Activated T-helper 2 cell treated with anti-CD3 and anti-CD28 coated beads, Interferon-gamma antibody, Interleukin-2, Interleukin-4, amounts not matched to agents 10 μg/mL and 5 μg/mL and 100 μg/mL, durations not matched to agents 14 hours and 24 hours and 36 hours (primary cell): ENCODE measurements at places on chromosomes 6 and 20. TPM values are rescaled to one million over a fixed set of nuclear protein-coding genes. Genes with fewer than 3 reads are reported as not detected.

IL20RA gene
- not detected in 2 replicates for total RNA-seq

TDRD6 gene
- total RNA-seq = not detected in 2 replicates

GSTA3 gene
- total RNA-seq = not detected in 2 replicates

FOXS1 gene
- total RNA-seq = not detected in 2 replicates

TEAD3 gene
- total RNA-seq = 1.8 and 2.0 TPM in 2 replicates

HLA-DOB gene
- total RNA-seq = 3.1 and 3.6 TPM in 2 replicates

DNA sequence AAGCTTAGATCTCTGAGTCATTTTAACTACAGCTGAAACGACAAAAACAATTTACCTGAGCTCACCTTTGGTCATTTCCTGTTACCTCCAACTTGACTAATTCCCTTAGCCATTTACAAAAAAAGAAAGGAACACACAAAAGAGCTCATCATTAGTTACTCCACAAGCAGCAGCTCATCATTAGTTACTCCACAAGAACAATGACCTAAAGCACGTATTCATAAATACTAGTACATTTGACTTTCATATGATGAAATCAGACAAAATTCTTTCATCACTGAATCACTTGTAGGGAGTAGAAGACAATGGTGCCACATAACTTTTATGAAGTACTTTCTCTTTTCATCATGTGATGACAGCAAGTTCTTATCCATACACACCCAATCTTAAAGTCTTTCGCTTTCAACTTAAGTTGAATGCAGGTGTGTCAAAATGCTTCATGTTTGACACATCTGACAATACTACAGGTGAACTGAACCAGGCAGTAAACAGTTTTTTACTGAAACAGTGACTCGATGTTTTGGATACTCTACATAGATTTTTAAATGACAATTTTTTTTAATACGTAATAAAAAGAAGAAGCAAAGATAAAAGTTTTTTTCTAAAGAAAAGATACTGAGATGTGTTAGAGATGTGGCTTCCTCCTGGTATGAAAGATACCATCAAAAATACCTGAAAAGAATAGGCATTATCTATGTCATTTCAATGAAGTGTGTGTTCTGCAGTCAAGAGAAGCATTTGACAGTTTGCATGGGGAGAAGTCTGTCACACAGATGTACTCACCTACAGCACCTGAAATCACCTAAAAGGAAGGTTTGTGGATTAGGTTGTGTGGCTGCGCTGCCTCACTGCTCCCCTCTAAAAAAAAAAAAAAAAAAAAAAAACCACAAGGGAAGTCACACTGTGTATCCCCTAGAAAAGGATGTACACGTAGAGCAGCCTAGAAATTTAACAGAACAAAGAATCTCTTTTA is 109.1 kb downstream of the PRDM1 start:
- peaks cover 58% of the 10 kb centered on the region for H3K36me3 ChIP-seq
- H3K27ac ChIP-seq = peak overlapping the region; percentile 88
- no peak for DNase-seq
- H3K4me3 ChIP-seq = peak overlapping the region; percentile 63
- no peaks in the 10 kb centered on the region for H3K27me3 ChIP-seq

DNA sequence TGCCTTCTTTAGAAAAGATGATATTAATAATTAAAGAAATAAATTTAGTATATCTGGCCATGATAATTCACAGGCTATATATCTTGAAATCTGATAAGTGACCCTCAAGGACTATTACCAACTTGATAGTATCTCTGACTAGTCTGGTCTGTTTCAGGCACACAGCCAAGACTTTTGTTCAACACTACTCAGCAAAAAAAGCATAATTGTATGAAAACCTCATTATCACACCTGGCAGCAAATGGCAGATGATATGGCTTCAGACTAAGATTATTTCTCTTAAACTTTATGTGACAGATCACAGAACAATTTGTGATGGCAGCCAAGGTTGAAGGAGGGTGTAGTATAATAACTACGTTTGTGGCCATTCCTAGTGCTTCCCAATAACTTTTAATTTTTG is 114.7 kb downstream of the RWDD2A start:
- H3K36me3 ChIP-seq = no peaks in the 10 kb centered on the region
- no peak overlapping the region for H3K27ac ChIP-seq
- peaks cover 6% of the 10 kb centered on the region for H3K27me3 ChIP-seq
- no peak overlapping the region for H3K4me3 ChIP-seq
- no peak for DNase-seq
- no peaks in the 10 kb centered on the region for H3K4me1 ChIP-seq

GRCh38 chr6:96715608-96716007 is 121.7 kb downstream of the GPR63 start:
- H3K36me3 ChIP-seq = no peaks in the 10 kb centered on the region
- H3K27me3 ChIP-seq = peaks cover 4% of the 10 kb centered on the region
- no peak for DNase-seq
- H3K4me1 ChIP-seq = no peaks in the 10 kb centered on the region

DNA sequence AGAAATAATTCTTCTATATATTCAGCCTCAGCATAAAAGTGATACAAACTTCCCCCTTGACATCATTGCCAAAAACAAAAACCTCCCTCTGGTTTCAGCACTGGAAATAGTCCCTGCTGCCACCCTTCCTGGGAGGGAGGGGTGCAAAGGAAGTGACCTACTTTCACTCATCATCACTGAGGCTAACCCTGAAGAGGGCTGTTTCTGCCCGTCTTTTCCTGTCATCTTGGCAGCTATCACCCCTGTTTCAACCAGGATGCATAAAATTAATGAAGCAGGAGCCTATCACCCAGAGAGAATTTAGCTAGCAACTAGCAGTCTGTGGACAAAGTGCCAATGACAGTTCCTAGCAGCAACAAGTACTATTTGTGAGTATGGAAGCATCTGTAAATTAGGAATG is 397.8 kb downstream of the LAMA2 start:
- H3K27me3 ChIP-seq = peaks cover 4% of the 10 kb centered on the region
- H3K36me3 ChIP-seq = no peaks in the 10 kb centered on the region
- H3K27ac ChIP-seq = no peak overlapping the region

DNA sequence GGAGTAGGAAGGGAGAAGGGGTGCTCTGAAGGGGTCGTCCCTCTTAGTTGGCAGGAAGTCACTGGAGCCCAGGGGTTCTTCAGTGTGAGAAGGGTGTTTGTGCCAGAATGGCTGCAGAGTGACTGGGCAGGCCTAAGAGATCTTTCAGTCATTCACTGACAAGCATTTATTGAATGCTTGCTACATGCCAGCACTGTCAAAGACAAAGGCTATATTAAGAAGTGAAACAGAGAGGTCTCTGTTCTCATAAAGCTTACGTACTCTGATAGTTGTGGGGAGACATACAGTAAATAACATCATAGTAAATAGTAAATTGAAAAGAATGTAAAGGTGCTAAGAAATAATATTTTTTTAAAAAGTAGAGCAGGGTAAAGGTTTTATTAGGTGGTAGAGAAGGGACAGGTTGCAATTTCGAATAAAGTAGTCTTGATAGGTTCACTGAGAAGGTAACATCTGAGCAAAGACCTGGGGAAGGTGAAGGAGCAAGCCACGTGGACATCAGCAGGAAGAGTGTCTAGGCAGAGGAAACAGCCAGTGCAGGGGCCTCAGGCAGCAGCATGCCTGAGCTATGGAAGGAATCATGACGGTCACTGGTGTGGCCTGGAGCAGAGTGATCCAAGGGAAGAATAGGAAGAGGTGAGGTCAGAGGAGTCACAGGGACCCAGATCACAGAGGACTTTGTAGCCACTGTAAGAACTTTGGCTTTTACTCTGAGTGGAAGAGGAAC is 36.3 kb upstream of the RNF8 start:
- H3K27ac ChIP-seq = no peak overlapping the region
- no peak for DNase-seq
- H3K4me3 ChIP-seq = no peak overlapping the region
- H3K36me3 ChIP-seq = peaks cover 37% of the 10 kb centered on the region
- peaks cover 5% of the 10 kb centered on the region for H3K4me1 ChIP-seq

- no peaks in the 10 kb centered on the region for H3K4me1 ChIP-seq
- no peak for DNase-seq
- H3K27ac ChIP-seq = no peak overlapping the region
- H3K36me3 ChIP-seq = no peaks in the 10 kb centered on the region
- H3K4me3 ChIP-seq = no peak overlapping the region
- H3K27me3 ChIP-seq = no peaks in the 10 kb centered on the region
Measured at GRCh38 chr6:8670792-8671191, 235.4 kb upstream of the SLC35B3 start.

DNA sequence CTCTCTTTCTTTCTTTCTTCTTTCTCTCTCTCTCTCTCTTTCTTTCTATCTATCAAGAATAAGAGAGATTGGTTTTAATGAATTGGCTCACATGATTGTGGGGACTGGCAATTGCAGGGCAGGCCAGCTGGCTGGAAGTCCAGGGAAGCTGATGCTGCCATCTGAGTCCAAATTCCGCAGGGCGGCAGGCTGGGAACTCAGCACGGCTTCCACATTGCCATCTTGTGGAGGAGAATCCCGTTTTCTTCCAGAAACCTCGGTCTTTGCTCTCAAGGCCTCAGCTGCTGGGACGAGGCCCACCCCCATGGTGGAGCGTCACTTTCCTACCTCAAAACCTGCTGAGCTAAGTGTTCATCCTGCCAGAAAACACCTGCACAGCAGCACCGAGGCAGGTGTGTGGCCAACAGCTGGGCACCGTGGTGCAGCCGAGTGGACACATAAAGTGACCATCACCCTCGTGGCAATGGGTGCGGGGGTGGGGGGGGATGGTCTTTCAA is 58.8 kb upstream of the SLCO4A1 start:
- H3K27ac ChIP-seq = no peak overlapping the region
- no peak overlapping the region for H3K4me3 ChIP-seq
- no peak for DNase-seq
- no peaks in the 10 kb centered on the region for H3K36me3 ChIP-seq
- peaks cover 4% of the 10 kb centered on the region for H3K4me1 ChIP-seq

GRCh38 chr6:153085239-153085638 is 45.8 kb downstream of the RGS17 start:
- no peak overlapping the region for H3K27ac ChIP-seq
- no peak for DNase-seq
- H3K4me3 ChIP-seq = no peak overlapping the region
- H3K36me3 ChIP-seq = no peaks in the 10 kb centered on the region

- H3K4me3 ChIP-seq = no peak overlapping the region
- no peaks in the 10 kb centered on the region for H3K36me3 ChIP-seq
- DNase-seq = no peak
- peaks cover 11% of the 10 kb centered on the region for H3K4me1 ChIP-seq
- H3K27ac ChIP-seq = no peak overlapping the region
Measured at GRCh38 chr6:41717392-41717736, 18.0 kb downstream of the TFEB start.

GRCh38 chr6:127277878-127278843 is 11.5 kb downstream of the RNF146 start:
- H3K36me3 ChIP-seq = peaks cover 24% of the 10 kb centered on the region
- no peaks in the 10 kb centered on the region for H3K27me3 ChIP-seq
- H3K27ac ChIP-seq = no peak overlapping the region
- H3K4me1 ChIP-seq = peaks cover 13% of the 10 kb centered on the region
- no peak for DNase-seq
- no peak overlapping the region for H3K4me3 ChIP-seq

DNA sequence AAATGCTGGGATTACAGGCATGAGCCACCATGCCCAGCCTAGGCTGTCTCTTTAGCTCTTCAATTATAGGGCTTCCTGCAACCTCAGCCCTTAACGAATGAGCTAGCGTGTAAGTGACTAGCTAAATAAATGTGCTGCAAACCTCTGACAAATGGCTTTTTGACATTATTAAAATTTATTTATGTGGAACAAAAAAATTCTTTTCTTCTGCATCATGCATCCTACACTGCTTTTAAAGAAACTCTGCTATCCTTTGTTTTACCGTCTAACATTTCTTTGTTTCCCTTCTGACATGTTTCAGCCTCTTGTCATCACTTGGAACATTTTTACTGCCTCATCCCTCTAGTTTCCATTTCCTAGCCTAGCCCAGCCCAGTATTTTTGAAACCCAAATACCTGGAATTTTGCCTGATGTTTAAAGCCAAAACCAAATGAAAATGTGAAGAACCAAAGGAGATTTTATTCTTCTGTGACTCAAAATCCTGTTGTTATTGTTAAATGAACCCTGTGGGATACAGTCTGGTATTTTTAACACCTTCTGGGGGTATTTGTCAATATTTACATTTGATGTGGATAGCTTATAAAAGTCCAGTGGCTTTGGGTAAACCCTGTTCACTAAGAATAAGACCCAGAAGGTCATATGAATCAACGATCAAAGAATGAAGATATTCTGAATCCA is 9.5 kb downstream of the NT5E start:
- H3K27me3 ChIP-seq = peaks cover 3% of the 10 kb centered on the region
- H3K4me3 ChIP-seq = no peak overlapping the region
- peaks cover 26% of the 10 kb centered on the region for H3K36me3 ChIP-seq

DNA sequence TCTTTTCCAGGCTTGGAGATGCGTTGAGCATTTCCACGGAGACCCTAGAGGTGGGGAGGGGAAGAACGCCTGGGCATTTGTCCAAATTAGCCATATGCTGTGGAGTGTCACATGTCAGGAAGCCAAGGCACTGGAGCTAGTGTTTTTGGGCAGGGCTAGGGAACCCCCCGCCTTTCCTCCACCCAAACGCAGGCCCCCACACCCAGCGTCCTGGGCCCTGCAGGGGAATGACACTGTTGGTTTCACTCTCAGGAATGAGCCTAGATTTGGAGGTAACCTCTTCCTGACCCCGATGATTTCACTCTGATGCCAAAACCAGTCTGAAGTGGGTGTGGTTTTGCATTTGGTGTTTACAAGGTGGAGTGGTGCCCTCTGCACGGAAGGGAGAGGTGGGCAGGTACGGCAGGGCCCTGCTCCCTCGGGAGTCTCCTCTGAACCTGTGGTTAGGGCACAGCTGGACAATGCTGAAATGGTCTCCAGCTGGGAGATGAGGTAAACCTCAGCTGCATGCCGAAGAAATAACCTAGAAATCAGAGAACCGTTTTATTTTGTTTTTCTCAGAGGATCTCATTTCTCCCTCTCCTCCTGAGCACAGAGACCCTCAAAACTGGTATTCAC is 29.5 kb downstream of the MTHFD1L start:
- peaks cover 26% of the 10 kb centered on the region for H3K4me1 ChIP-seq
- H3K36me3 ChIP-seq = peaks cover 47% of the 10 kb centered on the region

DNA sequence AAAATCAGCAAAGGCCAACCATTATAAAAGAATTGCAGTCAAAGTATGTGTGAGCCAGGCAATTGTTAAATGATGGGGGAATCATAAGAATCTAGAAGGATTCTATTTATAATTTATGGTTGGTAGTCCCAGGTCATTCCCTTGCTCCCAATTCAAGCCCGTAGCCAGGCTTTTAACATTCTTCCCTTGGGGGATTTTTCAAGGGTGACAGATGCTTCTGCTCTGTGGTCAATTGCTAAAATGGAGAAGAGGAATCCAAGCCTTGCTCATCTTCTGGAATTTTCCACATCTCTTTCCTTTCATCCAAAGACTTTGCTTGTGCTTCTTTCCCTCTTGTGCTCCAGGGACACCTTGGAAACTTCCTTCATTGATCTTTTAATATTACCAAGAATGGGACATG is 18.0 kb upstream of the BCAS1 start:
- H3K4me3 ChIP-seq = no peak overlapping the region
- H3K27me3 ChIP-seq = peaks cover 25% of the 10 kb centered on the region
- no peak overlapping the region for H3K27ac ChIP-seq
- H3K36me3 ChIP-seq = no peaks in the 10 kb centered on the region
- no peaks in the 10 kb centered on the region for H3K4me1 ChIP-seq
- DNase-seq = no peak
